G401 (cell line): ENCODE measurements at places on chromosomes 12 and 14.

- no peak for DNase-seq
Observed at GRCh38 chr12:12200363-12200762, 66.5 kb downstream of the LRP6 start.

GRCh38 chr12:123410041-123410412 lies 26.1 kb downstream of the KMT5A start:
- no peak for DNase-seq

DNA sequence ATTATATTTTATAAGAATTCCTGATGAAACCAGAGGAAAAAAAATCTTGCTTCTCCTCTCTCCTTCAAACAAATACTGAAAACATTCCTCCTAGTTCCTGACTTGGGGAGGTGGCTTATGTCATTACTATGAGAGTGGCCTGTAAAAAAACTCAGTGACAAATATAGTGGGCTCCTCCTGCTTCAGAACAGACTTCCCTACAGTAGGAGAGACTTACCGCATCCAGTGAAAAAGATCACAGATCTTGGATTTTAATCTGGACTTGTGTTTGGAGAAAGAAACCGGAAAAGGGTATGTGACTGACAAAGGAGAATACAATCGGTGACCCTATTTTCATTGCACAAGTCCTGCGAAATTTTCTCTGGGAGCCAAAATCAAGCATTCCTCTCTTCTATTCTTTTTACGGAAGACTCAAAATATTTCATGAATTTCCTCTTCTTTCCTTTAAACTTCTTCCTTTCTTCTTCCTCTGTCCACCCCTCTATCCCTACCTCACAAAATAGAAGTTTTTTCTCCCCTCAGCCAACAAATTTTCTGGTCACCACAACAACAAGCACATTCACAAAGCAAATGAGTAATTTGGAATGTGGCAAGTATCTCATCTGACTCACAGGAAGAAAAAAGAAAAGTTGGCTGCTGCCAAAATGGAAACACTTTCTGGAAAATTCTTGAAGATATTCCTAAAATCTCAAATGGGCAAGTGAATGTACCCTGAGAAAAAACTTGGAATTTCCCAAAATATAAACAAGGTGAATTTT lies 185.1 kb upstream of the CDKN3 start:
- DNase-seq = no peak

- no peak for DNase-seq
Observed at GRCh38 chr12:58919231-58920101, 838 bp downstream of the LRIG3 start.

GRCh38 chr14:70077720-70078119 lies 111.0 kb downstream of the SLC8A3 start:
- no peak for DNase-seq

- DNase-seq = no peak
Observed at GRCh38 chr12:66199141-66199540, 10.1 kb downstream of the IRAK3 start.

GRCh38 chr14:80933686-80934085 lies 7.9 kb downstream of the CEP128 start:
- no peak for DNase-seq

GRCh38 chr12:127823801-127824200 lies 443.2 kb upstream of the TMEM132C start:
- no peak for DNase-seq

GRCh38 chr14:65101631-65102440 lies 481 bp downstream of the MAX start:
- DNase-seq = no peak

DNA sequence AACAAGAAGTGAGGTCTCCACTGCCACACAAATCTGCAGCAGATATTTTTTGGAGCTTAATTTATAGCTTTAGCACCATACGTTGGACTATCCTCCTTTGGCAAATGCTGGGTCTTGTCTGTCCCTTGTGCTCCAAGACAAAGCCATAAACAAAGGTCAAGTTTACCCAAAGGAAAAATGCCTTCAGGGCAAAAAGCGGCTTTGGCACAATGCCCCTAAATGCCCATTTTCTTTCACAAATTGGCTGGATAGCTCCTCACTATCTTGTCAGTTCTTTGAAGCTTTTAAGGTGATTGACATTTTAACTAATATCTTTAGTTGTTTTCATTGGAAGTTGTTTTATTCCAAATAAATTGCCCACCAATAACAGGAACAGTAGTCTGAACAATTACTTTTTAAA lies 59.6 kb downstream of the EML5 start:
- no peak for DNase-seq

DNA sequence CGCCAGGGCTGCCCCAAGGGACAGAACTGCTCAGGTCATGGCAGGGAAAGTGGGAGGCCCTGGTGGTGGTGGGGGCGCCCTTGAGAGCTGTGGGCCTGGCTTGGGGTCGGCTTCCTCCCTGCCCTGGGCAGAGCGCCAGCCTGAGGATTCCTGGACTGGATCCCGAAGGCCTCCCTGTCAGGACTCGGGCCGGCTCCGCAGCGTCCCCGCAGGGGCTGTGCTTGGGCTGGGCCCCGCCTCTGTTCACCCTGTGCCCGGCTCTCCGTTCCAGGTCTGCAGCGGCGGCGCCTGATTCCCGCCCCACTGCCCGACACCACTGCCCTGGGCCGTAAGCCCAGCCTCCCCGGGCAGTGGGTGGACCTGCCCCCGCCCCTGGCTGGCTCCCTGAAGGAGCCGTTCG lies 39.9 kb downstream of the KIF26A start:
- DNase-seq = no peak

DNA sequence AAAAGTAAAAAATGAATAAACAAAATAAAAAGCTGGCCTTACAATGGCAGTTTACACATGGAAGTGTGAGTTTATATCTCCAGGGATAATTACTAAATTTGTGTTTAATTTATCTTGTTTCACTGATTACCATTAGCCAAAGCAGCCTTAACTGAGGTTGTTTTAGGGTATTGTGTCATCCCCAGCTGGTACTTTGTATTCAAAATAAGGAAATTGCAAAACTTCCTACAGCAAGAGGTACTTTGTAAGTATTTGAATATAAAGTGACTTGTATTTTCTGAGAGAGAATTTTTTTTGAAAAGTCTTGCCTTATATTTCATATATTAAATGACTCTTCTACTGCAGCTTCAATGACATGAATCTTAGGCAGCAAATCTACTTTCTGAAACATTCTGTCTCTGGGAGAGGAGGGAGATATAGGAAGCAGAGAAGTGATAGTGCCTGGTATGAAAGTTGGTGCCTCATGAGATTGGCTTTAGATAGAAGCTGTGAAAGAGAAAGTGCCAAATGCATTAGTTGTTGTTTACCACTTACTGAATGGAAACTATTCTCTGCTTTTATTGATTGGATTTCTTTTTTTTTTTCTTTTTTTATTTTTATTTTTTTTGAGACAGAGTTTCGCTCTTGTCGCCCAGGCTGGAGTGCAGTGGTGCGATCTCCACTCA lies 6.7 kb downstream of the FNTB start:
- DNase-seq = no peak

DNA sequence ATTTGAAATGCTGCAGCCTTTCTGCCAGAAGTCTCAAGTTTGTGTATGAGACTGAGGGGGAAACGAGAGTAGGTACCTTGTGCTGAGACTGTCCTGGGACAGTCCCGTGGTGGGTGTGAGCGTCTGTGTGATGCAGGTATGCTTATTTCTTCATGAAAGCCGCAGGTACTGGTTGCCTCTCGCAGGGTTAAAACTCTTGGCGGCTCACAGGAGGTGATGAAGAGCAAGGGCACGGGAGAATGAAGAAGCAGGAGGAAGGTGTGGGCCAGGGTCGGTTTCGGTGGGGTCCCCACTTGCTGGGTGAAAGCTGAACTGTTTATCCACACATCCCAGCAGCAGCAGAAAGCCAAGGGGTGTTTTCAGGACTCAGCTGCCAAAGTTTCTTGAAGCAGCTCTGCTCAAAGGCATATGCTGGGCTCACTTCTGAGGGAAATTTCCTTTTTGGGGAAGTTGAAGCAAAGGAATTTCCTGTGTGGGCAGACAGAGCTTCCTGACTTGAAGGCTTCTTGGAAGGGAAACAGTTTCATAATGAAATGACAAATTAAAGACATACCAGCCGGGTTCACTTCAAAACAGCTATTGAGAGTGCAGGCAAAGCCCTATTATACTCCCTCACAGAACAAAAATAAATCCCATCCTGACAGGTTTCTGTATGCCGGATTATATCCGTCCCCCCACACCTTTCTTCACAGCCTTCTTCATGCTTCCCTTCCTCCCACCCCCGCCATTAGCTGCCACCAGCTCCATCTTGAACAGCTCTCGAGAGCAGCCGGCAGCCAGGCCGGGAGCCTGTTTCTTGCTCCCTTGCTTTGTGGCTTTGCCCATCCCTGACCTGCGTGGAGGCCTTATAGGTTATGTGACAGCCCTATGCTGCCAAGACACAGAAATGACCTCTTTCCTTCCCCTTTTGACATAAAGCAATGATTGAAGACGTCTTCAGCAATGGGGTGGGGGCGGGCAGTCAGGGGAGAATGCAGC lies 116.6 kb downstream of the ETV6 start:
- DNase-seq = peak; percentile 8

GRCh38 chr14:66117600-66117999 lies 368.6 kb upstream of the CCDC196 start:
- DNase-seq = no peak

- no peak for DNase-seq
Observed at GRCh38 chr14:91963465-91963864, 16.0 kb upstream of the FBLN5 start.

DNA sequence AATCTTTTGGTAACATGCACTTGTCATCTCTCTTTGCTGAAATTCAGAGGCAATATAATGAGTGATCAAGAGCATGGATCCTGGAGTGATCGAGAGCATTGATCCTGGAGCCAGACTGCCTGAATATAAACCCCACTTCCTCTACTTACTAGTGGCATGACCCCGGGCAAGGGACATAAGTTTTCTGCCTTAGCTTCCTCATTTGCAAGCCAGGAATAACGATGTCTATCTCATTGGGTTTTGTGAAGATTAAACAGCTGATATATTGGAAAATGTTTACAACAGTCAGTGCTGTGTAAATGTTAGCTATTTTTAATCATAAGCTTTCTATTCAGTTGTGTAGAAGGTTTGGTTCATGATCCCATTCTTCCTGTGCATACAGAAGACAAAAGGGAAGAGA lies 2.4 kb upstream of the CSRNP2 start:
- DNase-seq = no peak

- DNase-seq = no peak
Observed at GRCh38 chr12:87815771-87816585, 213.2 kb downstream of the C12orf50 start.

DNA sequence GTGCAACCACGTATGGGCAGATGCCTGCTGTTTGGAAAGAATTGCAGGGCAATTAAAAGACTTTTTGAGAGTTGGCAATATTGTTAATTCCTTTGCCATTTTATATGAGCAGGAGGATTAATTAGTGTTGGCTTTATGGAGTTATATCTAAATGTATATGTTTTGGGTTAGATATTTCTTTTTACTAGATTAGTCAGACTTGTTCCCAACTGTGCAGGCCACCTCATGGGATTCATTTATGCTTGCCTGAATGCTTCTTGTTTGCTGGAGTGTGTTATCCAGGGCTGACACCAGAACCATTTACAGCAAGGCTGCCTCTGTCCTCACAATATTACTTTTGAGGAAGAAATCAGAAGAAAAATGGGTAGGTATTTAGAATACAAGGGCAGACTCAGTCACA lies 192.5 kb downstream of the KTN1 start:
- DNase-seq = no peak

DNA sequence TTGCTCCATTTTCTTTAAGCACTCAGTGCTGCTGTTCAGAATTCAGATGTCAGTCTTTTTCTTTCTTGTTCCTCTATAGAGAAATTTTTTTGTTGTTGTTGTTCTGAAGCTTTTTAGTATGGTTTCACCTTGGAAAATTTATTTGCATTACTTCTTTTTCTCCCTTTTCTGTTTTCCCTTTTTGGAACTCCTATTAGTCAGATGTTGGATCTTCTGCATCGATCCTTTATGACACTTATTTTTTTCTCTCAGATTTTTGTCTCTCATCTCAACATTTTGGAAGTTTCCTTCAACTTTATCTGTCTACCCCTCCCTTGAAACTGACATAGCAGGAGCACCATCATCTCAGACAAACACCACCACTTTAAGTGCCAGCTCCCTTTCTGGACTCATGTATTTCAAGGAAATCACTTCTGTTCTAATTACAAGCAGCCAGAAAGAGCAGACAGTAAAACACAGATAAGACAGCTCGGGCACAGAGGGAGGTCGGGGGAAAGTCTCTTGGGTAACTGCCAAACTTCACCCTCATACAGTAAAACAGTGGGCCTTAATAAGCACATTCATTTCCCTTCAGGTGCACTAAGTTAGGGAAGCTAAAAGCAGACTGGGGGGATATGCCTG lies 222.7 kb upstream of the PLXNC1 start:
- DNase-seq = no peak

- DNase-seq = no peak
Observed at GRCh38 chr14:93984070-93984469, 7.7 kb upstream of the ASB2 start.

DNA sequence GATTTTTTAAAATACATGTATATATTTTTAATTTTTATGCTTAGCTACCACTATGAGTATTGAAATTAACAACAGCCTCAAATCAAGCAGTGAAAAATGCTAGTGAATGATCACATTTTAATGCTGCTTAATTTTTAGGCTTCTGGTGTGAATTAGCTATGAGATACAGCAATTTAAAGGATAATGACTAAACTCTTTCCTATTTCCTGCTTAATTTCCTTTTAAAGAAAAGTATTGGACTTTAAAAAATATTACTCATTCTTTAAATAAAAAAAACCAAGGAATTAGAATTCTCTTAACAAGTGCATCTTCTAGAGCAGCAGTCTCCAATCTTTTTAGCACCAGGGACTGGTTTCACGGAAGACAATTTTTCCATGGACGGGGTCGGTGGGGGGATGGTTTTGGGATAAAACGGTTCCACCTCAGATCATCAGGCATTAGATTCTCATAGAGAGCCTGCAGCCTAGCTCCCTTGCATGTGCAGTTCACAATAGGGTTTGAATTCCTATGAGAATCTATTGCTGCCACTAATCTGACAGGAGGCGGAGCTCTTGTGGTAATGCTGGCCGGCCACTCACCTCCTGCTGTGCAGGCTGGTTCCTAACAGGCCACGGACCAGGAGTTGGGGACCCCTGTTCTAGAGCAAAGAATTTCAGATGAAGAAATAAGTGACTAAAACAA lies 18.6 kb upstream of the NTN4 start:
- DNase-seq = no peak

- DNase-seq = no peak
Observed at GRCh38 chr14:44847526-44848309, 114.0 kb downstream of the KLHL28 start.

- DNase-seq = no peak
Observed at GRCh38 chr12:112875608-112876007, 31.2 kb upstream of the OAS1 start.

- DNase-seq = no peak
Observed at GRCh38 chr12:30953951-30954751, 27.6 kb downstream of the TSPAN11 start.

GRCh38 chr12:31732926-31733548 lies 4.2 kb upstream of the AMN1 start:
- no peak for DNase-seq

GRCh38 chr14:73723406-73723796 lies 9.2 kb upstream of the PNMA1 start:
- no peak for DNase-seq

DNA sequence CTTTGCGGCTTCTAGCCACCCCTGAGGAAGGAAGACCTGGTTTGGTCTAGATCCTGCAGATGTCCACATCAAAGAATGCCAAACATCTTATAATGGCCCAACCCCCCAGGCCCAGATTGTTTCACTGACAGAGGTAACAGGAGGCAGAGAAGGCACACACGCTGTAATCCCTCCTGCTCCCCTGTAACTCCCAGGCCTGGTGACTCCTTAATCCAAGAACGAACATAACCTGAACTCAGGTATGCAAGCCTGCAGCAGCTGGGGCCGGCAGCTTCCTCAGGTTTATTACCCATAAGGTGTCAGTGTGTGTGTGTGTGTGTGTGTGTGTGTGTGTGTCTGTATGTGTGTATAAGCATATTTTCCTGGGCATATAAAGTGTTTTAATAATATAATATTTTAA lies 52.7 kb downstream of the ERH start:
- DNase-seq = no peak
